ENCODE measurements at places on chromosomes 16 and 17.

DNA sequence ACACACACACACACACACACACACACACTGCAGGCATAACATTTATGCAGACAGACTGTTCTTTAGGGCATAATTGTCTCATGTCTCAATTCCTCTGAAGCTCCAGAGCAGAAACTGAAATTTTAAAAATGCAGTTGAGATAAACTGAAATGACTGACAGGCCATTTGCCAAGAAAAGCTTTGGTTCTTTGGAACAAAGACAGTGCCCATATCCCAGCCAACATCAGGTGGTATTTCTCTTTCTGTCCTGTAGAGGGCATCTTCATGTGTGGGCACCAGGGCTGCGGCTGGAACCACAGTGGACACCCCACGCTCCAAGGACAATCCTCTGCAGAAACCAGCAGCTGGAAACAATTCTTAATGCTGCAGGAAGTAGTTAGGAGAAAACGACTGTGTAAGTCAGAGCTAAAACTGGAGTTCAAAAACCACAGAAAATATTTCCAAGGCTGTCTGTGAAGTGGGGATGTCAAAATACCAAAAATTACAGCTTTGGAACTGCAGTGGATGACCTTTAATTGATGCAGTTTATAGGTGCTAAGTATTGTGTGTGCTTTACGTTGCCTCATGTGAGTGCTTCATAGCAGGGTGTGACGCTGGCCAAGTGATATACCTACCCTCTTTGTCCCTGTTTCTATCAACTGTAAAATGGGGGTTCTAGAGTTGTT lies 10.6 kb upstream of the MEFV start:
- DNase-seq, result no peak

DNA sequence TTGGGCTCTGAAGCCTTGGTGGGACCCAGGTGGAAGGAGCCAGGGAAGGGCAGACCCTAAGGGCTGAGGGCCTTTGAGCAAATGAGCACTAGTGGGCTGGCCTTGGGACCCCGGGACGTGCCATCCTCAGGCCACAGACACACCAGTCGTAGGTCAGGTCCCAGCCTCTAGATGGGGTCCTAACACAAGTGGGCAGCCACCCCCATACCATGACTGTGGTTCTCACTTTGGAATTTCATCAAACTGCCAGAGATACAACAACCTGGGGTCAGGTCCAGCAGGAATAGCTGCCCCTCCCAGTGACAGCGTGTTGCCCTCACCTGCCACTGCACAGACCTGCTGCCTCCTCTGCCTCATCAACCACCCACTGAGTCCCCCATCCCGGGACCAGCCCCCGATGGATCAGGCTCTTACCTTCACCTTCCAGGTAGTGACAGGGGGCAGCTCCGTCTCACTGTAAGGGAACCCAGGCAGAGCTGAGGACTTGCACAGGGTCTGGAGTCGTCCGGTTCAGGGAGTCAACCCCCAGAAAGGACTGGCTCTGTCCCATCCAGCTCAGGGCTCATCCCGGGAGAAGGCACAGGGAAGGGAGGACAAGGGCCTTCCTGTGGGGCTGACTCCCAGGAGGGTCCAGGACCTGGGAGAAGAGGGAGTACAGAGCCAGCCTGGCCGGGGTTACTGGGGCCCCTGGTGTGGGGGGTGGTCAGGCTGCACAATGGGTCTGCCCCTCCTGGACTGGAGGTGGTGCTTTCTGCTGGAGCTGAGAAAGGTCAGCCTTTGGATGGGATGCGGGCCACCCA lies 40.0 kb downstream of the LGALS9 start:
- no peak for DNase-seq

- peak; percentile 11 for DNase-seq
Observed at GRCh38 chr16:12826559-12826958, 22.9 kb upstream of the CPPED1 start.

DNA sequence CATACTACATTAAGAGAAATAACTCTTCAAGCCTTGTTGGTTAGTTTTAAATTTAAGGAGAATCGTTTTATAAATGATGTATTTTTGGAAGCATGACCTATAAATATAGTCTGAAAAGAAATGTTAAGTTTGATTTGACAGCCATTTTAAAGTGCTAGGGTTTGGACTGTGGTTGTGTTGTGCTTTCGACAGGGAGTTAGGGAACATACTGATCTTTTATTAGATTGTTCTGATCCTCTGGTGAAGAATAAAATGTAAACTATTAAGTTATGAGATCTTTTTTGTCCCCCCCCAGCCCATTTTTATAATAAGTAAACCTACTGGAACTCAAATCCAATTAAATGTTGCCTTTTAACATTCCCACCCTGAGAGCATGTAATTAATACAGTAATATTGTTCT lies 12.0 kb downstream of the TAF15 start:
- no peak for DNase-seq

DNA sequence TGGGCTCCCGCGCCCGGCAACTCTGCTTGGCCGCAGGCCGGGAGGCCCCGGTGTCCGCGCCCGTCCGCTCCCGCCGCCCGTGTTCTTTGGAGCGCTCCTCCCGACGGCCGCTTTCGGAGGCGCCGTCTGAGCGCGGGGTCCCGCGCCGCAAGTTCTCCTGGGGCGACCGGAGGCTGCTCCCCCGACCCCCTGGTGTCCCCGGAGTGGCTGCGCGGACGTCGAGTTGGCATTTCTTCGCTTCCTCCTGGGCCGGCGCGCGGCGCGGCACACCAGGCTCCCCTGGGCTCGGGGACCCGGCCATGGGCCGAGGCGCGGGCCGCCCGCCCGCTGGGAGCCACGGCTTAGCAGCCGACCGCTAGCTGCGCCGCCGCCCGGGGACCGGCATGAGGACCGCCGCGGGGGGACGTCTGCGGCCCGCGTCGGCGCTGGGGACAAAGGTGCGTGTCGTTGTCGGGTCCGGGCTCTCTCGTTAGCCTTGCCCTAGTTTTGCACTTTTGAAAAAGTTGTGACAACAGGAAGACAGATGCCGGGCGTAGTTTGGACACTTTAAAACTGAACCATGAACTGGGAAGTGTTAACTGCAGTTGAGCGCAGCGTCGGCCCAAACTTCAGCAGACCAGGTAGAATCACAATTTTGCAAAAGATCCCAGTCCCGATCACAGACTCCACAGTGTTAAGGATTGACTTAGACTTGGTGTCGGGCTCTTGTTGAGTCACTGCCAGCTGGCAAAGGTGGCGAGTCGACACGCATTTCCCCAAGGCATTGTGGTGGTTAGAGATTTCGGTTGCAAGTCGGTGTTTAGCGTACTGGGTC lies 700 bp downstream of the UBN1 start:
- DNase-seq, result peak; percentile 54

DNA sequence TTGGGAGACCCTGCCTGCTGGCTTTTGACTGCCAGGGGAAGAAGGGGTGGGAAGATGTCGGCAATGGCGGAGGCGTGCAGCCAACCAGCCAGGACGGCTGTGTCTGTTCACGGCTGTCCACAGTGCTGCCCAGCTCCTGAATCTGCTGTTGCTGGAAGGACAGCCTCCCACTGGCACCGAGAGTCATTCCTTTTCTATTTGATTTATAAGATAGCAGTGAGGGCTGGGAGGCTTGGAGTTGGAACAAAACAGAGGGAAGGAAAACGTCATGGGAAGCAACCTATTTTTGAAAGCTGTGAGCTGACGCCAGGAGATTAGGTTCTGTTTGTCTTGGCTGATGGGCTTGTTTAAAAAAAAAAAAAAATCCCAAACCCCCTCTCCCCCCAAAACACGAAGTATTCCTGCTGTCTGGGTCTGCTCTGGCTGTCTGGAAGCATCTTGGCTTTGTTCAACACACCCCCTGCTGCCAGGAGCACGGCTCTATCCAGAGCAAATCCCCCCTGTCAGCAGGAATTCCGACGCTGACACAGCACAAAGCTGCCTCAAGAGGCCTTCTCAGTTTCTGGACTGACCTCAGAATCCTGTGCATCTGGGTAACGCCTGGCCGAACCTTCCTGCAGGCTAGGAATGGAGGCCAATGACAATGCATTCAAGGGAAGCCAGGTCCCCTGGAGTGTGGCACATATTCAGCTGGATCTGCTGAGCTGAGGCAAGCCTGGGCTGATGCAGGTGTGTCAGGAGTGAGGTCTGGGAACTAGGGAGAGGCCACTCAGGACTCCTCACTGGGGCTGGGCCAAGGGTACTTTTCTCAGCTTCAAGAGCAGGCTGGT lies 41.0 kb upstream of the SREBF1 start:
- DNase-seq, result no peak

GRCh38 chr16:79839466-79840341 lies 239.2 kb upstream of the MAF start:
- no peak for DNase-seq

DNA sequence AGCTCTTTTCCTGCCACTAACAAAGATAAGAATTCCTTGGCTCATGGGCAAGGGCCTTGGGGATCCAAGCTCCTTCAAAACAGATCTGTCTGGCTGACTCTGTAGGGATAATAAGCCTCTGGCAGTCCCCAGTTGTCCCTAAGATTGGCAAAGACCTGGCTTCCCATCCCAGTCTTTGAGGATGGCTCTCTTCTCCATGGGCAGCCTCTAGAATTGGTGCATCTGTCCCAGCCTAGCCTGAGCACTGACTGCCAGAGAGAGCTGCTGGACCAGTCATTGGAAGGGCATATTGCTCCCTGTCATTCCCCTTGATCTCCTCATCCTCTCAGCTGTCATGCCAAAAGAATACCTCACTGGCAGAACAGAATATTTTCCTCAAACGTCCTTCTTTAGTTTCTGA lies 13.2 kb upstream of the CUEDC1 start:
- DNase-seq, result no peak

- DNase-seq, result peak; percentile 3
Observed at GRCh38 chr16:79451196-79451816, 149.2 kb downstream of the MAF start.

Measured in stimulated activated CD4-positive, alpha-beta T cell treated with anti-CD3 and anti-CD28 coated beads, Interleukin-15, amount 100 ng/mL, for 24 hours (primary cell).